ENCODE measurements at places on chromosomes 1 and 21. TPM values are rescaled to one million over a fixed set of nuclear protein-coding genes. Genes with fewer than 3 reads are reported as not detected.

GRCh38 chr1:109878531-109879104 lies 32.0 kb upstream of the CSF1 start:
- DNase-seq = no peak

DNA sequence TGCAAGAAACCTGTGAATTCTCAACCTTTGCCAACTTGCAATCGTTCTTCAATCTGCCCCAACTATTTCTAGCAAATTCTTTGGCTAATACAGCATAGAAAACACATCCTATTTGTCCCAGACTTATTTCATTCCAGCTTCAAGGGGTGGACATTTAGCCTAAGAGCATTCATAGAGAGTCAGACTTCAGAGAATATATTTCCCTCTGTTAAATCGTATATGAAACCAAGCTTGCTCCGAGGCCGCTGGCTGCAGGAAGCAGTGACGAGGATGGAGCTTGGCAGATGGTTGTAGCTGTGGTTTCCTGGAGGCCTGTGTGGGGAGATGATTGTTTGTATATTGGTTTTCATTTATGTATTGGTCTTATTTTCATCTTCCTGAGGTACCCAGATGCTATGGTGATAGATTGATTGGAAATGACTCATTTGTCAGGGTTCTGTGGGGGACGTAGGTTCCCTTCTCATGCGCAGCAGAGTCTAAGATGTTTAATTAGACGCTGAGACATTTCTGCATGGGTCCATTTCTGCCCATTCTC lies 26.1 kb downstream of the MAN1C1 start:
- DNase-seq = peak; percentile 70

GRCh38 chr21:25858325-25858724 lies 123.6 kb downstream of the GABPA start:
- no peak for DNase-seq

DNA sequence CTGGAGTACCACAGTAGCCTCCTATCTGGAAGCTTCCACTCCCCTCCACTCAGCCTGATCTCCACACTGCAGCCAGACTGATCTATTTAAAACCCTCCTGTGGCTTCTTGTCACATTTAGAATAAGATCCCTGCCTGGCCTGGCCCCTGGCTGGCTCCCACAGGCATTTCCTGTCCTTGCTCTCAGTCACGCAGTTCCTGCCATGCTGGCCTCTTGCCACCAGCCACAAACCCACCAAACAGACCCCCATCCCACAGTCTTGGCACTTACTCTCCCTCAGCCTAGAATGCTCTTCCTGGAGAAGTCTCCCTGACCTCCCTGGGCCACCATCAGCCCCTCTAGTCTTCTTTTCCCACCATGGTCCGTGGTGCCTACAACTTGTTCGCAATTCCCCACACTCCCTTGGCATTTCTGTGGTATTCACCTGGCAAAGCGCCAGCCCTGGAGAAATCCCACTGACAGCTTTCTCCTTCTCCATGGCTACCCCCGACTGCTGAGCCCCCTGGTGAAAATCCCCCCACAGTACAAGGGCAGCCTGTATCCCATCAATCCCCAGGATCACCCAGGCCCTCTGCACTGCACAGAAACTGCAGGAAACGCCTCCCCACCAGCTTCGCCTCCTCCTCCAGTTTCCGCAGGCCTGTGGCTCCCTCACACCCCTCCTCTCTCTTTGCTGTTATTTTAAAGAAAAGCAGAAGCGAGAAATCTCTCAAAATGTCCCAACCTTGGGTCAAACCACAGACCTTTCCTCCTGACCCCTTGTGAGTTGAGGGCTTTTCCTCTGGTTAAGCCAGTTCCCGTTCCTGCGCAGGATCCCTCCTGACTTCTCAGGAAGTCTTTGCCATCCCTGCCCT lies 94.5 kb downstream of the SYT2 start:
- DNase-seq = peak; percentile 43

DNA sequence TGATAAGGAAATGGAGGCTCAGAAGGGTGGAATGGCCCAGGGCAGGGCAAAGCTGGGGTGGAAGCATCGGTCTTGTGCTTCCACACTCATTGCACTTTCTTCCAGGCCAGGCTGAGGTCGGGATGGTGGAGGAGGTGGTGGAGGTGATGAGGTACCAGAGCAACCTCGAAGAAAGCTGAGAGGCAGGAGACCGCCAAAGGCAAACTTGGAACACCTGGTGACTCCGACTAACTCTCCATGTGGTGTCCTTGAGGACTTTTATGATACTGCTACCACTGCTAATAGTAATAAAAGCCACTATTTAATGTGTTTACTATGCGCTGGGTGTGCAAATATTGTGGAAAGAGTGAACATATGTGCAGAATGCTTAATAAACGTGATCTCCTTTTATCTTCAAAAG lies 16.9 kb upstream of the BTG2 start:
- no peak for DNase-seq

GRCh38 chr1:103337779-103338178 lies 187.7 kb upstream of the RNPC3 start:
- DNase-seq = no peak

- no peak for DNase-seq
Measured at GRCh38 chr1:30319765-30320580, 403.4 kb downstream of the MATN1 start.

GRCh38 chr1:217770918-217771317 lies 139.8 kb downstream of the SPATA17 start:
- DNase-seq = no peak

- DNase-seq = peak; percentile 75
Measured at GRCh38 chr1:10122926-10123325, 87.4 kb upstream of the KIF1B start.

- DNase-seq = peak; percentile 96
Measured at GRCh38 chr1:156129687-156130577, 15.4 kb downstream of the LMNA start.

DNA sequence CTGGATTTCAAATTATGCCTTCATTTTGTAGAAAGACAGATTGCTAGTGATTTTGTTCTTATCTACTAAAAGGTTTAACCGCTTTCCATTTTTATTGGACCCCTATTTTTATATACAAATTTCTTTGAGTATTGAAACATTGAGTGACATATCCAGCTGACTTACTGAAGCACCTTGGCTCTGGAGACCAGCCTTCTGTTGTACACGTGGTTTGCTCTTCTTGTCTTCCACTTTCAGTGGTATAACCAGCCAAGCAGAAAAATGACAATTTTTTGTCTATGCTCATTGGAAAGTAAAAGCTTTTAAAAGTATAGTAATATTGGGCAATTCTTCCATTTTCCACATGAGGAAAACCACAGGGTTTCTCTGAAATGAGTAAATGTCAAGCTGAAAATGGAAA lies 4.4 kb downstream of the F13B start:
- no peak for DNase-seq

The FAM20B gene
- 47.6 TPM for total RNA-seq

The TEX38 gene
- not detected for total RNA-seq

The RGS13 gene
- total RNA-seq = not detected

The IL22RA1 gene
- not detected for total RNA-seq

The FNDC7 gene
- total RNA-seq = not detected

The HES2 gene
- not detected for total RNA-seq
